ENCODE measurements at places on chromosomes 4 and X.

DNA sequence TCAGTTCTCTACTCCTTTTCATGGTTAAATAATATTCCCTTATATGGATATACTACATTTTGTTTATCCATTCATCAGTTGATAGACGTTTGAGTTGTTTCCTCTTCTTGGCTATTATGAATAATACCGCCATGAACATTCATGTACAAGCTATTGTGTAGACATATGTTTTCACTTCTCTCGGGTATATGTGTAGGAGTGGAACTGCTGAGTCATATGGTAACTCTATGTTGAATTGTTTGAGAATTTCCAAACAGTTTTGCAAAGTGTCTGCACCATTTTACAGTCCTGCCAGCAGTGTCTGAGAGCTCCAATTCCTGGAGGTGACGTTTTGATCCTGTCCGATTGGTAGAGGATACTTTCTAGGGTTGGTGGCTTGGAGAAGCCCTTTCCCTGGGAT lies 23.6 kb downstream of the PLAC1 start:
- no peak for DNase-seq

GRCh38 chr4:146346276-146346675 lies 131.9 kb downstream of the REELD1 start:
- DNase-seq, result no peak

DNA sequence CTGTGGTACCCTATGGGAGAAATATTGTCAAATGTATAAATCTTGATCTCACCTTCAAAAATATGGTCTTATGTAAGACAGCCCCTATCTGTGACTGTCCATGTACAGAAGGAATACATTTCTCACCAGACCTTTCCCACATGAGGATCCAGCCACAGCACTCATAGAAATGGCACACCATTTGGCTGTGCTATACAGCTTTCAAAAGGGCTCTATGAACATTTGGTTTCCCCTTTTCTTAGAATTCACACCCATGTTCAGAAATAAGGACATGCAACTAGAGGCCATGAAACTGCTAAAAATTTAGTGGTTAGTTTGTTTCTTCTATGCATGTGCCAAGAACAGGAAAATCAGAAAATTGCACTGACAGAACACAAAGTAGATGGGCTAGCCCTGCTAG lies 62.7 kb downstream of the ANTXR2 start:
- no peak for DNase-seq

DNA sequence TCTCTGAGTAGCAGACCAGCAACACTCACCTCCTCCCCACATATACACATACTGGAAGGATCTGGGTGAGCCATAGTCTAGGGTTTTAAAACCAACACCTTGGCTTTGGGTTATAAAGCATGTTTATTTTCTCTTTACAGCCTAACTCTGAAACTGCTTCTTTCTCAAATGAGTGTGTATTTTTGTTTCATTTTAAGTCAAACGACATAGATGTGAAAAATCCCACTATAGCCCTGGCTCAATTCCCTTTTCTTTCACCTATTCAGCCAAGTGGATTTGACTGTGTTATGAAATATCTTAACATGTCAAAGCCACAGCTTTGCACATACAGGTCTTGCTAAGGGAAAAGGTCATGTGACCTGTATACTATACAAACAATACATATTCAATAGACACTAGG lies 13.8 kb downstream of the NEXMIF start:
- no peak for DNase-seq

DNA sequence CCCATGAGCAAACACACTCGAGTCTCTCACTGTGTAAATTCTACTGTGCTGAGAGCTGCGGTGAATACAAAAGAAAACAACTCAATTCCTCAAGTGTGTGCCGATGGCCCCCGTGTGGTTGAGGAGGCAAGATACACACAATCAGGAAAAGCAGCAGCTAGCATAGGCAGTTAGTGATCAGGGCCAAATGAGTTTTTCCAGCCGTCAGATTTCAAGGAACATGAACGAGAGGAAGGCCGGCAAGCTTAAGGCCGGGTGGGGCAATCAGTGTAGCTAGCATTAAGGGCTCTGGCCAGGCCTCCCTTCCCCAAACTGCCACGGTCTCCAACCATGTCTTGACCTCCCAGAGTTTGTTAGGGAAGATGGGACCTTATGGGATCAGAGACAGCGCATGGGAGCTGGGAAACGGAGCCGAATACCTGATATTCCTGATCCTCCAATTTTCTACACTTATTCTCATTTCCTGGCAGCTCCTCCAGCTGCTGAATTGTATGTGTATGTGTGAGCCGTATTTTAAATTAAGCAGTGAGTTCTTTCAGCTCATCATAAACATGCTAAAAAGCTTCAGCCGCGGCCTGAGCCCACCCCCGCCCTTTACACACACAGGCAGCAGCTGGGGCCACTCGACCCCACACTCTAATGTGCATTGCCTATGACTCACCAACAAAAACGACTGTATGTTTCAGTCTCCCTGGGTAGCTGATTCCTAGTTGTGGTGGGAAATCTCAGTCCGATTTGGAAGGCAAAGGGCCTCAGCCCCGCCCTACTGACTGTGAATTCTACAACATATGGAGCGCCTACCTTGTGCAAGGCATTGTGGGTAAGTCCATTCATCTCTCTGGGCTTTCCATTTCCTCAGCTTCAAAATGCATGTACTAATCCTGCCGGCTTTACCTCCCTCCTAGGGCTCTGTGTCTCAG lies 59.9 kb downstream of the RTL9 start:
- no peak for DNase-seq

DNA sequence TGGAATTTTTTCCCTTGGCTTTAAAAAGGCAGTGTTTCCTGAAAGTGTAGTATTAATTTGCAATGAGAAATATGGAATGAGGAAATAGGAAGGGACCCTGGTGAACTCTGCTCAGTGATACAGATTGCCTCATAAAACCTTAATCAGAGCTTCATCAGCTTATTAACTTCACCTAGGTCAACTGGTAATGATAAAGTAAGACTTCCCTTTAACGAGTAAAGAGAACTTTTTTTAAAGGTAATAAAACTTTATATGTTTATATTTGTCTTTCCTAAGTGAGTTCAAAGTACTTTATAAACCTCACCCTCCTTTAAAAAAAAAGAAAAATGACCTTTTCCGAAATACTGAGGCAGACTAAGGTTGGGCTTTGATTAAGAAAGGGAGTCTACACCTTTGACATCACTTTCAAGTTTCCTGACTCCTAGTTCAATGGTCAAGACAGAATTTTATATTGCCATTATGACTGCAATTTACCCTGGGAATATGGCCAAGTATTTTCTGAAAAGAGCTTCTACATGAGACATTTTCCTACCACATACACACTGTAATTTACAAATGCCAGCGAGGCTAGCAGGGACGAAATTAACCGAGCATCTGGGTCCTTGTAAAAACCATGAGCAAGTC lies 706.3 kb upstream of the TENM3 start:
- DNase-seq, result no peak

- no peak for DNase-seq
These were observed 58.5 kb downstream of the ANTXR2 start for GRCh38 chr4:80014531-80014930.

DNA sequence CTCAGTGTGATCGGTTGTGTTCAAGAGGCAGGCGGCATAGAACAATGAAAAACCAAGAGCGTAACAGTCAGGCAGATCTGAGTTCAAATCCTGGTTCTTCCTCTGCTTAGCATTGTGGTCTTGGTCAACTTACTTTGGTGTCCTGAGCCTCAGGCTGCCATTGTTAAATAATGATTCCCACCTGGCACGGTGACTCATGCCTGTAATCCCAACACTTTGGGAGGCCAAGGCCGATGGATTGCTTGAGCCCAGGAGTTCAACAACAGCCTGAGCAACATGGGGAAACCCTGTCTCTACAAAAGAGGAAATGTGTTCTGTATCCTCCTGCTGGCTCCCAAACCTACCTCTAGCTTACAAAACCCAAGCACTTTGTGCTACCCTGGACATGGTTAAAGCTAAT lies 129.0 kb upstream of the STX18 start:
- DNase-seq, result no peak

- no peak for DNase-seq
These were observed 112.6 kb upstream of the TBL1X start for GRCh38 chrX:9352243-9352642.

- no peak for DNase-seq
These were observed 323.3 kb downstream of the DHX15 start for GRCh38 chr4:24260923-24261564.

DNA sequence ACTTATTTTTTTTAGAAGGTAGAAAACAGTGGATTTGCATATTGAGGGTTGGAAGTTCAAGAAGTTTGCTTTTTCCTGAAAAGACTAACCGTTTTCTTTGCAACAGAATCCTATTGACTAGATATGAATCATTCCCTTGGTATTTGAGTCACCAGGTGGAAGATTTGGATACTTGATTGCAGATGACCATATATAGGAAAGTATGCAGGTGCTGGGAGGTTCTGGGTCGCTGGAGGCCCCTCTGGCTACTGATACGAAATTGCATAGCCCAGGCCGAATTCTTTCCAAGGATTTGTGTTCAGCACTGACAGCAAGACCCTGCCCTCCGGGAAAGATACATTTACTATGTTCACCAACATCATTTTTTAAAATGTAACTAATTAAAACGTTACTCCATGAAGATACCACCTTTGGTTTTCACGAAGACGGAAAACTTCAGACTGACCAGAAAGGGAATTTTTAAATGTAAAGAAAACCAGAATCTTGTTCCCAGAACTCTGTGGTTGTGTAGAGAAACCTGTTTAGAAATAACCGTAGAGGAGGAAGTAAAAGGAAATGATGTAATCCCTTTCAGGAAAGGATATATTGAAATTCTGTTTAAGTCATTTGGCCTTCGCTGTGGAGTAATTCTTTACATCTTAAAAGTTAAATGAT lies 946 bp downstream of the ANXA3 start:
- no peak for DNase-seq

DNA sequence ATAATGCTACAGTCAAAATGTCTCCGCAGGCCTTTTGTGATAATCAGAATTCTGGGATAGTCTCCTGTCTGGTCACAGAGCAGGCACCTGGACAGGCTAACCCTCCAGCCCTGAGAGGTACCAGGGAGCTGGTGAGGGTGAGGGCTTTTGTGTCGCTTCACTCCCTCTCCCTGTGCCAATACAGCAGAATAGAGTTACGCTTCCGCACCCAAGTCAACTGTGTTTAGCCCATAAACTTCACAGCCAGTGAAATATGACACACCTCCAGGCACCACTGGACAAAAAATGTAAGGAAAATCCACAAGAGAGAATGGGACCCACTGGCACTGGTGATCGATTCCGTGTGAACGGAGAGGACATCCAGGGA lies 1.3 kb downstream of the GAK start:
- no peak for DNase-seq

- DNase-seq, result no peak
These were observed 11.7 kb downstream of the LIN54 start for GRCh38 chr4:82998898-82999297.

DNA sequence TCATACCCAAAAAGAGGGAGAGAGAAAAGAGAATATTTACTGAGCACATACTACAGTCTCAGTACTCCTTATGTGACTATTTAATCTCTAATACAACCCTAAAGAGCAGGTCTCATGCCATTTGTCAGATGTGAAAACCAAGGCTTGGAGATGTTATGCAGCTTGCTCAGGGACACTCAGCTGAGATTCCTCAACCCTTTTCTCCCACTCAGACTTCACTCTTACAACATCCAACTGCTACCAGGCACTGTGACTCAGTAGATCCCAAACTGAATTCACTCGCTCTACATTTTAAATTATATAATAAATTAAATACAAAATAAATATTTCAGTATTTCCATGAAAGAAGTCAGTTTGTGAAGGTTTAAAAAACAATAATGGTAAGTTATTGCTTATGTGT lies 53.7 kb downstream of the TSPAN5 start:
- no peak for DNase-seq

DNA sequence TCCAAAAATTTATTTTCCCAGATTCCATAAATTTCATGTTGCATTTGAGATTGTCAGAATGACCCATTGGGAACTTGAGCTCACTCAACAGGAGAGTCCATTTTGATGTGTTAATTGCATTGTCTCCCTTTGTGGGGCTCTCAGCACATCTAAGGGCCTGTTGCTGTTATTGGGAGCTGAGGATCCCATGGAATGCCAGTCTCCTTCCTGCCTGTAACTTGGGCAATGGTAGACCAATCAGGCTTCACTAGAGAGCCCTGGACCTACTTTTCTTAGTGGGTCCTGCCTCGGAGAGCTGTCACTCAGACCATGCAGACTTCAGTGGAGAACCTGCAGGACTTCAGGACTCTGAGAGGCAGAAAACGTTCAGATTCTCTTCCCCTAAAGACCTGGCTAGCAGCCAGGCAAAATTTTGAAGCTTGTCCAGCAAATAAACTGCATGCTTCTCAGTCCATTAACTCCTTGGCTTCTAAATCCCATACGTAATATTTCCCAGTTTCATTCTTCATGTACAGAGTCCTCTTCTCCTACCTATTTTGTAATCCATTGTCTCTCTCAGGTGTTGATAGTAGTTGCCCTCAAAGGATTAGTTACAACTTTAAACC lies 25.1 kb downstream of the OCRL start:
- no peak for DNase-seq

DNA sequence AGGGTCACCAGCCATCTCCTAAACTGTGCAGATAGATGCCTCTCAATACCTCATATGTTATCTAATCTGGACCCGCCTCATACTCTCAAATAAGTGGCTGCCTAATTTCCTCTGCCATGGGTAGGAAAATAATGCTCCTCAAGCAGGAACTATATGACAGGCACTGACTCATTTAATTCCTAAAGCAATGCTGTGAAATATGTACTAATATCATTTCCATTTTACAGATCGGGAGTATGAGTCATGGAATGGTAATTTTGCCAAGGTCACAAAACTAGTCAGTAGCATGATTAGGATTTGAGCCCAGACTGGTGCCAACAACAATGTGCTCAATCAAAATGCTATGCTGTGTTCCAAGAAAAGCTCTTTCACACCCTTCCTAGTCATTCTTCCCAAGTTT lies 3.0 kb upstream of the NXT2 start:
- no peak for DNase-seq

DNA sequence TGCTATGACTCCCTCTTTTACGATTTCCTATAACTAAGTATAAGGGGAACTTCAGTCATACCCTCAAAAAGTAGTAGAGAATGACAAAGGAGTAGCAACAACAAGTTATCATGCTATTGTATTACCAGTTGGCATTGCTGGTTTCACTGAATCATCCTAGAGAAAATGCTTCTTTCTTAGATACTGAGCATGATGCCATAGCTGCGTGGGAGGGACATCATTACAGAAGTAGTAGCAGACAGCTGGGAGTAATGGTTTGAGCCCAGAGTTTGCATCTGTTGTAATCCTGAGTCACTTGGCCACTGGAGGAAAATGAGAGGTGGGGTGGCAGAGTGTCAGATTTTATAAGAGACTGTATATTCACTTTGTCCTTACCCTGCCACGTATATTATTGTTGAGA lies 38.6 kb downstream of the MTMR1 start:
- DNase-seq, result no peak

GRCh38 chr4:41957634-41958033 lies 22.4 kb downstream of the TMEM33 start:
- no peak for DNase-seq
